Large intestine (tissue), 12 donors: ENCODE measurements at places on chromosomes 6 and 20. TPM values are rescaled to one million over a fixed set of nuclear protein-coding genes. Genes with fewer than 3 reads are reported as not detected.

DNA sequence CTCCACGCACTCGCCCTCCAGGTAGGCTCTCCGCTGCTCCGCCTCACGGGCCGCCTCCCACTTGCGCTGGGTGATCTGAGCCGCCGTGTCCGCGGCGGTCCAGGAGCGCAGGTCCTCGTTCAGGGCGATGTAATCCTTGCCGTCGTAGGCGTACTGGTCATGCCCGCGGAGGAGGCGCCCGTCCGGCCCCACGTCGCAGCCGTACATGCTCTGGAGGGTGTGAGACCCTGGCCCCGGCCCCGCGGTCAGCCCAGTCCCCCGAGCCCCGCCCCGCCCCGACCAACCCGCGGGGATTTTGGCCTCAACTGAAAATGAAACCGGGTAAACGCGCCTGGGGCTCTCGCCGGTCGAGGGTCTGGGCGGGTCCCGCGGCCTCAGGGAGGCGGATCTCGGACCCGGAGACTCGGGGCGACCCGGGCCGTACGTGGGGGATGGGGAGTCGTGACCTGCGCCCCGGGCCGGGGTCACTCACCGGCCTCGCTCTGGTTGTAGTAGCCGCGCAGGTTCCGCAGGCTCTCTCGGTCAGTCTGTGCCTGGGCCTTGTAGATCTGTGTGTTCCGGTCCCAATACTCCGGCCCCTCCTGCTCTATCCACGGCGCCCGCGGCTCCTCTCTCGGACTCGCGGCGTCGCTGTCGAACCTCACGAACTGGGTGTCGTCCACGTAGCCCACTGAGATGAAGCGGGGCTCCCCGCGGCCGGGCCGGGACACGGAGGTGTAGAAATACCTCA, 598 bp downstream of the HLA-B start:
- peak; percentile 62 for DNase-seq

- no peak for DNase-seq
Observed at GRCh38 chr6:113588646-113589045, 268.5 kb upstream of the MARCKS start.

DNA sequence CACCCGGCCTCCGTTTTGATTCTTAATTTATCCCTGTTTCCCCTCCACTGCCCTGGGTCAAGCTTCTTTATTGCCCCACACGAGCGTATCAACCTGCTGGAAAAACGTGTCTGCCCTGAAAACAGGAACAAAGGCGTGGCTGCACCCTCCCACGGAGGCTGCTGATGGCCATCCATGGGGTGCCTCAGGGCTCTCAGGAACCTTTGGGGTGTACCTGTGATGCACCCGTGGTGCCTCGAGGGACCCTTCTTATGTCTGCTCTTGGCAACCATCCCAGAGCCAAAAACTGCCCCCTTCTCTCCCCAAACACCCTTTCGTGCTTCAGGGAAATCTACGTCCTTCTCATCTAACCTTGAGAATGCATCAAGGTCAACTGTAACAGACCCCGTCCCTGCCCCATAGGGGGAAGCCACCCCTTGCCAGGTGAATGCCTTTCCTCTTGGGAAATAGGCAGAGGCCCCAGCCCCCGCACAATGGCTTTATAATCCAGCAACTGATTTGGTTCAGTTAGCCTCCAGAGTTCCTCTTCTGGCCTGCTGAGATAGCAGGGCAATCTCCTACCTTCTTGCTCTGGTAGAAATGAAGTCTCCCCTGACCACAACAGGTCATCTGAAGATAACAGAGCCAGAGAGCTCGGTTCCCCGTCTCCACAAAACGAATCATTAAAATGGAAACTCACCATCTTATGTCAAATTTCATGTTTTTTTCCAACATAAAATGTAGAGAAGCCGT, 29.4 kb downstream of the PSMG4 start:
- DNase-seq = no peak

SLC16A10 gene
- polyA plus RNA-seq = 22.4 TPM

GRCh38 chr6:44738601-44739146, 351.2 kb downstream of the CDC5L start:
- peak; percentile 80 for DNase-seq

DNA sequence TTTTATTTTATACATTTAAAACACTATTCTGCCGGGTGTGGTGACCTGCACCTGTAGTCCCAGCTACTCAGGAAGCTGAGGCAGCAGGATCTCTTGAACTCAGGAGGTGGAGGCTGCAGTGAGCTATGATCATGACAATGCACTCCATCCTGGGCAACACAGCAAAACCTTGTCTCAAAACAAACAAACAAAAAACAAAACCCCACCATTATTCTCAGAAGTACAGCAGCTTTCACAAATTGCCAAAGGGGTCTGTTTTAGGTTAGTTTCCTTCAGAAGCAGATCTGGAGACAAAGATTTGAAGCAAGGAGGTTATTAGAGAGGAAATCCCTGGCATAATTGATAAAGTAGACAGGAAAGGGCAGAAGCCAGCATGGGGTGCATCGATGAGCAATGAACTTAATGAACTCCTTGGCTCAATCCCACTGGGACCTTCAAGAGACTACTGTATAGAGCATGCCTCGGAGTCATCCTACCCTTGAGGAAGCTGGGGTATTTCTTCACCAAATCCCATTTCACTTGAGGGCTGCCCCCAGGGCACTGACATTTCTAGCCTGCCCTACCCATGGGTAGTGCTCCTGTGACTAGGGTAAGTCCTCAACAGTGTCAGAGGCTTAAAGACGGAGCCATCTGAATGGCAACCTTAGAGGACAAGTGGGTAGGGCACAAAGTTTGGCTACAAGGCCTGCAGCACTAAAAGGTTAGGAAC, 43.2 kb upstream of the DDR1 start:
- DNase-seq = no peak

GRCh38 chr20:51500311-51500710, 42.2 kb downstream of the NFATC2 start:
- no peak for DNase-seq

DNA sequence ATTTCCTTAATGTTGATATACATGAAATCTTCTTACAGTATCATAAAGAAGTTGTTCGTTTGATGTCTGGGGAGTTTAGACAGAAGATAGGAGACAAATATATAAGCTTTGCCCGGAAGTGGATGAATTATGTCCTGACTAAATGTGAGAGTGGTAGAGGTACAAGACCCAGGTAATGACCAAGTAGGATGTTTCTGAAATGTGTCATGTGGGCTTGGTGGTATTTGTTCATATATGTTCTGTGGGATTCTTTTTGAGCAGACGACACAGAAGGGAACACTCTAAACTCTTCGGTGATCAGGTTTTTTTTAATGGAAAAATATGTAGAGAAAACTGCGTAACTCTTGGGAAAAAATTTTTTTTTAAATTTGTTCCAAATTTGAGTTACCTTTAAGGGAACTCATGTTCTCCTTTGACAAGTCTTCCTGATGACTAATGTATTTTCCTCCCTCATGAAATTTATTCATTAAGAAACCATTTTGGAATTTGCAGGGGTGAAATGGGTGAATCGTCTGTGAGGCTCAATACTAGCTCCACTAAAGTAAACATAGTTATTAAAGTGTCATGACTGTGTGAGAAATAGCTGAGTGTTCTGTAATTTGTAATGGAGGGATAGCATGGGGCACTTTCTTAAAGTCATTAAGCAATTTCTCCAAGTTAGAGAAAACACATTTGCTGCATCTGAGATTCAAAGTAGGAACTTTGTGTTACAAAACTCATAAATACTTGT, 100.6 kb downstream of the MAP3K4 start:
- no peak for DNase-seq

DNA sequence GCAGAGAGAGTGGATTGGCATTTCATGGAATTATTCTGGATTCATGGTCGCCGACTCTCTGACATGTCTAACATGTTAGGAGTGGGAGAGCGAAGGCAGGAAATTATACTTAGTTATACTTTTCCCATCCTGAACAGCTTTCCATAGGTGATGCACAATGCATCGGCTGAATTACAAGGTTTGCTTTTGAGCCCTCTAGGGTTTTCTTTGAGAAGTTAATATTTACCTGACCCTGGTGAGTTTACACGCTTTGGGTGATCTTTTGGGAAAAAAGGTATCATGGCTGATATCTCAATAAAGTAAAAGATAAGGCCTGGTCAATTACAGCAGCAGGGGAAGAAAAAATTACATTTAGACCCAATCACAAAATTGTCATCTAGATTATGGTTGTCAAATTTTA, 14.0 kb upstream of the NKX2-2 start:
- DNase-seq = no peak

- no peak for DNase-seq
Observed at GRCh38 chr6:166440729-166441128, 58.0 kb upstream of the MPC1 start.

TP53INP2 gene
- 11.2 TPM for polyA plus RNA-seq

DNA sequence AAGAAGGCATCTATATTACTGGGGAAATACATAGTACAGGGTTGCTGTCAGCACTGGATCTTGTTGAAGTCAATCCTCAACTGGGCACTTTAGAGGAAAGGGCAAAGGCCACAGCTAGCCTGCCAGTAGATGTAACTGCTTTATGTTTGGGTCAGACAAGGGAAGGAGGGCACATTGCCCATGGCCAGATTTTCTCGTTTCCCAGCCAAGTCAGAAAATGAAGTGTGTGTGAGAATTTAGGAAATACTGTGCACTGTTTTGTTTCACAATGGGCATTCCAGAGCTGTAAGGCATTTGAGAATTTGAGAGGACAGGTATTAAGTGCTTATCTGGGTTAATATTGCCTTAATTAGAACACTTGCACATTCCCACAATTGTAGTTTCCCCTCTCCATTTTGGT, 183.9 kb upstream of the MCHR2 start:
- no peak for DNase-seq

GRCh38 chr6:128710315-128710714, 172.6 kb upstream of the LAMA2 start:
- DNase-seq = no peak

LY6G5B gene
- polyA plus RNA-seq = 18.7 TPM

NRSN2 gene
- polyA plus RNA-seq = 21.3 TPM

PPP1R14C gene
- 2.9 TPM for polyA plus RNA-seq
